ENCODE measurements at places on chromosomes 3 and 15. TPM values are rescaled to one million over a fixed set of nuclear protein-coding genes. Genes with fewer than 3 reads are reported as not detected.

- H3K4me1 ChIP-seq: peaks cover 17% of the 10 kb centered on the region
- H3K4me3 ChIP-seq: no peak overlapping the region
- no peaks in the 10 kb centered on the region for H3K36me3 ChIP-seq
- H3K27ac ChIP-seq: peak overlapping the region; percentile 60
- no peaks in the 10 kb centered on the region for H3K27me3 ChIP-seq
Observed at GRCh38 chr3:125128861-125129501, 73.2 kb upstream of the HEG1 start.

DNA sequence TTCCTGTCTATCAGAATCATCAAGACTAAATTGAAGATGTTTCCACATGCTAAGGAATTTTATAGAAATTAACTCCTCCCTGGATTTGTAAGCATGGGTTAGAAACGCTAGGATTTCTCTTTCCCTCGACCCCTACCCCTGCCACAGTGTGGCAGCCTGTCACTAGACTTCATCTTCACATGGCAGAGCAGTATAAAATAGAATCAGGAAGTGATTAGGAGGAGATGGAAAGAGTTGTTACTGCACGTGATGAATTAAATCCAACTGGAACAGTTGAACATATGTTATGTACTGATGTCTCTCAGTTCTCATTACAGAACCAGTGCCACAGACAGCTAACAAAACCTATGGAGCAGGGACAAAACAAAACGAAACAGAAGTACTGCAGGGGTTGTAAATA lies 130.0 kb upstream of the BNIP2 start:
- peaks cover 77% of the 10 kb centered on the region for H3K27me3 ChIP-seq
- no peaks in the 10 kb centered on the region for H3K36me3 ChIP-seq
- H3K4me3 ChIP-seq: no peak overlapping the region
- DNase-seq: no peak

Gene KBTBD13
- not detected for total RNA-seq

- H3K4me3 ChIP-seq: no peak overlapping the region
- H3K27me3 ChIP-seq: no peaks in the 10 kb centered on the region
Observed at GRCh38 chr15:96122077-96123027, 208.1 kb upstream of the NR2F2 start.

Gene RHOV
- total RNA-seq: 39.5 TPM

GRCh38 chr3:163632722-163633121 lies 1445.6 kb downstream of the SI start:
- DNase-seq: no peak
- no peaks in the 10 kb centered on the region for H3K36me3 ChIP-seq
- no peaks in the 10 kb centered on the region for H3K4me1 ChIP-seq
- no peak overlapping the region for H3K27ac ChIP-seq
- no peak overlapping the region for H3K4me3 ChIP-seq
- H3K27me3 ChIP-seq: no peaks in the 10 kb centered on the region

- no peaks in the 10 kb centered on the region for H3K36me3 ChIP-seq
- H3K4me3 ChIP-seq: no peak overlapping the region
- H3K4me1 ChIP-seq: peaks cover 5% of the 10 kb centered on the region
- no peaks in the 10 kb centered on the region for H3K27me3 ChIP-seq
Observed at GRCh38 chr3:107877936-107878335, 212.9 kb downstream of the CD47 start.

- DNase-seq: peak; percentile 13
- no peak overlapping the region for H3K4me3 ChIP-seq
- H3K27me3 ChIP-seq: no peaks in the 10 kb centered on the region
- H3K36me3 ChIP-seq: no peaks in the 10 kb centered on the region
Observed at GRCh38 chr3:165336786-165337185, 140.6 kb upstream of the SLITRK3 start.

Measured in PC-3 (cell line).